ENCODE measurements at places on chromosomes 5 and 9.

DNA sequence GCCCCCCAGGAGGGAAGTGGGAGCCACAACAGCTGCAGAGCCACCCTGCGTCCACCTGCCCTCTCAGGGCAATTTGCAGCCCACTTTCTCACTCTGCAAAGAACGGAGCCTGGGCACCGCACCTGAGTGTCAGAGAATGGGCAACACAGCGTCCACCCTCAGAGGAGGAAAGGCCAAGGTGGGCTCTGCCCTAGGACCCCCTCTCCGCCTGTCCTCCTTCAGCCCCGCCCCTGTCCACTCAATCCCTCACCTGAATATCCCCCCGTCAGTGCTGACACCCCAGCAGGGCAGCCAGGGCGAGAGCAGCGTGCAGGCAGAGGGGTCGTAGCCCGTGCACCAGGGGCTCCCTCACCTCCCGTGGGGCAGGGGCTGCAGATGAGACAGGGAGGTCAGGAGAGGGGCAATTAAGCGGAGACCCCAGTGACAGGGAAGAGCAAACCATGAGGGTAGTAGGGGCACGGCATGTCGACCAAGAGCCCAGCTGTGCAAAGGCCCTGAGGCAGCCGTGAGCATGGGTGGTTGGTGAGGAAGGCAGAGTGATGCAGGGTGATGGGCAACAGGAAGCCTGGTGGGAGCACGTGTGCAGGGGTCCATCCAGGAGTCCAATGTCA lies 140.3 kb downstream of the OLFM1 start:
- DNase-seq: no peak

GRCh38 chr5:125093776-125094175 lies 347.3 kb upstream of the ZNF608 start:
- peak; percentile 44 for DNase-seq

DNA sequence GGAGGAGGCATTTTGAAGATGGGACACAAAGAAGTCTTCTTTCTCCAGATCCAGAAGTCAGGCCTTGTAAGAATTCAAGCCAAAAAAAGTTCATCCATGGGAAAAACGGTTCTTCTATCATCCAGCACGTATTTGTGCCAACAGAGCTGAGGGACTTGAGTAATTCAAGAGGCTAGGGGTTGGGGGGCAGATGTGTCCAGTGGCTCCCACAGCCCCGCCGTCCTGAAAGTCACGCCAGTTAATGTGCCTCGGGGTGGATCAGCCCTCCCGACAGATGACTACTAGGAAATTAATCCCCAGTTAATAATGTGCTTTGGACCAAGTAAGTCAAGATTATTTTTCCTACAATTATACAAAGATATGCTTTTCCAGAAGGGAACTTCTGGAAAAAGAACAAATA lies 23.4 kb downstream of the NREP start:
- DNase-seq: no peak

DNA sequence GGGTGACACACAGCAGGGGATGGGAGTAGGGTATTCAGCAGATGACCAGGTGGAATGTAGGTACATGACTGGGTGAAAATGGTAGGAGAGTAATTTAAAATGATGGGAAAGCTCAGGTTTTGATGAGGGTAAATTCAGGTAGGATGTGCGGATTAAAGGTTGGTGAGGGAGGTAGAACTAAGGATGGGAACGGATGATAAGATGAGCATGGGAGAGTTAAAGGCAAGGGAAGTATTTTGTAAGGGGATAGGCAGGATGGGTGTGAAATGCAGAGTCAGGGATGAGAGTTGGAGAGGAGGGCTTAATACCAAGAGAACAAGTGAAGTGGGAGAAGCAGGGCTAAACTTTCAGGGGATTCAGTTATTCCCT lies 1.5 kb downstream of the TLN1 start:
- DNase-seq: no peak

DNA sequence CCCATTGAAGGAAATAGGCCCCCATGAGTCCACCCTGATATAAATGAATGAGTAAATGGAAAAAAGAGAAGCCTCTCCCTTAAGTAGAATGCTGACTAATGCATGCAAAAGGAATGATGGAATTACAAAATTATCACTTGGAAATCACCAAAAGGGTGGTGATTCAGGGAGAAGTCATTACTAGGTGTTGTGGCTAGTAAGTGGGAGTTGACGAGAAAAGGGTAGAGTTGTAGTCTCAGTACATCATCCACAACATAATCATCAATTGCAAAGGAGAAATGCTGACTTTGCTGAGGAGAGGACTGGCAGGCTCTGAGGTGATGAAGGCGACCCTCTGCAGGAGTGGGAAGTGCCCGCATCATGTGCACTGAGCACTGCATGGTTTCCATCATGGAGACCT lies 201.5 kb upstream of the S1PR3 start:
- no peak for DNase-seq

GRCh38 chr5:37777432-37778130 lies 62.3 kb downstream of the GDNF start:
- DNase-seq: peak; percentile 96

GRCh38 chr5:7208938-7209337 lies 187.0 kb upstream of the ADCY2 start:
- DNase-seq: no peak

GRCh38 chr5:72005671-72006070 lies 101.6 kb upstream of the MAP1B start:
- no peak for DNase-seq

- DNase-seq: no peak
These were observed 989.8 kb downstream of the TLE4 start for GRCh38 chr9:80561526-80561925.

- DNase-seq: no peak
These were observed 2.0 kb upstream of the SPINK9 start for GRCh38 chr5:148333262-148333849.

DNA sequence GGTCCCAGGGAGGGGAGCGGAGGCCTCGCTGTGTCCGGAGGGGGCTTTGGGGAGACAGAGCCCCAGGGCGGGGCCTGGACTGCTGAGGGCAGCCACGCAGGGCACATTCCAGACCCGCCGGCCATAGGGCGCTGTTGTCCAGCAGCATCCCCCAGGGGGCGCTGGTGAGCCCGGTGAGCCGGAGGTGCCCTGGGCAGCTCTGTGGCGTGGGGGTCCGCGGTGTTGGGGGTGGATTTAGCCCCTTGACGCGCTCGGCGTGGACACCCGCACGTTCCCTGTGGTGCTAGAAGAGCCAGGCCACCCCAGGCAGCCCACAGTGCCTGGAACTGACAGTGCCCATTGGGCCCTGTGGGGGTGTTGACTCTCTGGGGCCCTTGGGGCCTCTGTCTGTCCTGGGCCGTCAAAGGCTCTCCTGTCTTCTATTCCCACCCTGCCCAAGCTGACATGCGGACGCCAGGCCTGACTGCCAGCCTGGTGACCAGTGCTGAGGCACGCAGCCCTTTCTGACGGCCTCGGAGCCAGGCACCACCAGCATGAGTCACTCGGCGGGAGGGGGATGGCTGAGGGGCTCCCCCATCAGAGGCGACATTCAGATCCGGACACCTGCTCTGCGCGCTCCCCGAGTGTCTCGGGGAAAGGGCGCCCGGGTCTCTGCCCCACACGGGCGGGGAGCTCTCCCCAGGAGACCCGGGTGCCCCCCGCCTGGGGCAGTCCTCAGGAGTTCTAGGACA lies 23.9 kb downstream of the TPPP start:
- DNase-seq: no peak

DNA sequence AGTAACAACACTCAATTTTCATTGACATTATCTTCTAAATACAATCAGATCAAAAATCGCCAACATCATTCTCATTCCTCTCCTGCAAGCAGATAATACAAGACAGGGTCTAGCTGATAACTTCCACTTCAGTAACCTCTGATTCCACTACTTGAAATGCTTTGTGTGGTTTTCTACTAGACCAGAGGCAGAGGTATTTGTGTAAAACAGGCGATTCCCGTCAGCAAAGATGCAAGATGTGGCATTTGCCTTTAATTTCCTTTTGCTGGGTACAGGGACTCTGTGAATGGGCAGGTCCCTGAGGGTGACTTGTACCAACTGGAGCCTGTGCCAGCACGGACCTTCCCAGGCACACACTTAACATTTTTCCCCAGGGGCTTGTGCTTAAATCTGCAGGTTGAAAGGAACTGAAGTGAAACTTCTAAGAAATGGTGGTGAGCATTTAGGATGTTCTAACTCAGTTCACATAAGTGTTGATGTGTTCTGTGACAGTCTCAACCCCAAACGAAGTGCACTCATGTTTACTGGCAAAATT lies 625.5 kb upstream of the WWC1 start:
- DNase-seq: no peak

DNA sequence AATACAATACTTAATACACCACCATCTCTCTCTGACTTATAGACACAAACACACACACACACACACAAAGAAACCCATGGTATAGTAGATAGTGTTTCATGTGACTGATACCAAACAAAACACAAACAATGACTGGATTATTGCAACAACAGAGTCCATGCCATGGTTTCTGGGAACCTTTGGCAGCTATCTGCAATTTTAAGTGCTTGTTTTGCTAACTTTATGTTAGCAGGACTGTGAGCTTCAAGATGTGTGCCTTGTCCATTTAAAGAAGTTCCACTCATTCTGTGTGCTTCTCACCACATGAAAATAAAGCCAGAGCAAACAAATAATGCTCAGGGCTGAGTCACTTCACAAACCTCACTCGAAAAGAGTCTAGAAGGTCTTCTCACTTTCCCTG lies 15.1 kb upstream of the LURAP1L start:
- DNase-seq: no peak

DNA sequence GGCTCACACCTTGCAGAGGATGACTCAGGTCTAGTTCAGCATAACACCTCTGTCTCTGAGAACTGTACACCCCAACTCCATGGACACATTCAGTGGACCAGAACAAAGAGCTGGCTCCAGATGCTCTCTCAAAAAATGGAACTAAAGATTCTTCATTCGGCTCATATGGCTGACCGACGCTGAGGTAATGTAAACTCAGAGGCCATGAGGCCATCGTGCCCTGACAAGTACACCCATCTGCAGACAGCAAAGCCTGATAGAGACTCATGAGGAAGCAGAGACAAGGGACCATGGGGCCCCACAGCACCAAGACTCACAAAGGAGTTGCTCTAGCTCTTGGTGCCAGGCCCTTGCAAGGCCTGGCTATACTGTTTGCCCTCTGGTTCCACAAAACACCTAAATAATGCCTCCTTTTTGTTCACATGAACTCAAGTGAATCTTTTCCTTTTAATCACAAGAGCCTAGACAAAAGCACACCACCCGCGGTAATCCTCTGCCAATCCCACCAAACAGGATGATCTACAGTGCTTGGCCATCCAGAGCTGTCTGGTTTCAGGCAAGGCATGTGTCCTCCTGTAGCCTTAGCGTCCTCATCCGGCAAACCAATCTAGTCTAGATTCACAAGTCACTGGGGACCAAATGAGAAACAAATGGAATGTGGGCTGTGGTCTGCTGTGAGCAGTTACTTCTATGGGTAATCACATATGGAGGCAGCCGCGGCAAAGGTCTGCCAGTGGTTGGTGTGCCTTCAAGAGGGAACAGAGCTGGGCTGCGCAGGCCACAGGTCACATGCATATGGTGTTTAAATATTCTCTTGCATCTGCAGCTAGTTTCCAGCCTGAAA lies 22.7 kb downstream of the MED27 start:
- DNase-seq: no peak

DNA sequence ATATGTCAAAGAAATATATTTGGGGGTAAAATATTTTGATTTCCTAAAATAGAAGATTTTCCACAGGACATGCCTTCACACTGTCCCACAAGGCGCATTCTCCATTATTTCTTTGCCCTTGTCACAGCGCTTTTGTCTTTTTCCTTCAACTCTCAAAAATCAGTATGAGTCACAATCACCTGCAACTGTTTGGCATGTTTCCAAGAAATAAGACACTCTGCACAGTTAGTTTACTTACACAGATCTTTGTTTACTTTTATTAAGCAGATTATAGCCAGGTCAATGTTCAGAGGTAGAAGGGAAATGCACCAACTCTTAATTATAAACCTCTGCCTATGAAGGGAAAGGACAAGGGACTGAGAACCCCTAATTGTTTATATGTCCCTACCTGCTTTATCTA lies 9.5 kb downstream of the CEMIP2 start:
- DNase-seq: no peak

DNA sequence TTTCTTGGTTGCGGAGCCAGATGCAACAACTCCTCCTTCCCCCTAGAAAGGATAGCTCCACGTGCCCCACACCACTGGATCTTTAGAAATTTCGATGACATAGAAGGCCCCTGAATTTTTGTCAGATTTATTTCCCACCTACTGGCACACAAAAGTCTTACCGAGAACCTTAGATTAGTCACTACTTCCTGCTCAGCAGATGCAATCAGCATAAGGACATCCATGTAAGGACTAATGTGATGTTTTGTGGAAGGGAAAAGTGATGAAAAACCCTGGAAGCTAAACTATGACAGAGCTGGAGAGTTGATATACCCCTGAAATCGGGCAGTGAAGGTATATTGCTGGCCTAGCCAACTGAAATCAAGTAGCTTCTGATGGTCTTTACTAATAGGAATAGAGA lies 125.5 kb upstream of the NFIL3 start:
- no peak for DNase-seq

DNA sequence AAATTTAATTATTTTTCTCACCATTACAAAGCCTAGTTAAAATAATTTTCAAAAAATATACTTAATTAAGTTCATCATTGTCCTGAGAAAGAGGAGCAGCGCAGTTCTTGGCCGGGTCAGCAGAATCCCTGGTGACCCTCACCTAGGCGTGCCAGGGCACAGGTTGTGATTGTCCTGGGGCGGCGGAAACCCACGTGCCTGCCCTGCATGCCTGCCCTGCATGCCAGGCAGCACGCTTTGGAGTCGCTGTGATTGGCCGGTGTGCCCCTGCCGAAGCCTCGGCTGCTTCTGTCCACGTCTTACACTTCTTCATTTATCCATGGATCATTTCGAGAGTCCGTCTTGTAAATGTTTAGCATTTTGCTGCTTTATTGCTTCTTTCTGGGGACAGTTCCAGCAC lies 25.6 kb downstream of the SLC12A2 start:
- no peak for DNase-seq

DNA sequence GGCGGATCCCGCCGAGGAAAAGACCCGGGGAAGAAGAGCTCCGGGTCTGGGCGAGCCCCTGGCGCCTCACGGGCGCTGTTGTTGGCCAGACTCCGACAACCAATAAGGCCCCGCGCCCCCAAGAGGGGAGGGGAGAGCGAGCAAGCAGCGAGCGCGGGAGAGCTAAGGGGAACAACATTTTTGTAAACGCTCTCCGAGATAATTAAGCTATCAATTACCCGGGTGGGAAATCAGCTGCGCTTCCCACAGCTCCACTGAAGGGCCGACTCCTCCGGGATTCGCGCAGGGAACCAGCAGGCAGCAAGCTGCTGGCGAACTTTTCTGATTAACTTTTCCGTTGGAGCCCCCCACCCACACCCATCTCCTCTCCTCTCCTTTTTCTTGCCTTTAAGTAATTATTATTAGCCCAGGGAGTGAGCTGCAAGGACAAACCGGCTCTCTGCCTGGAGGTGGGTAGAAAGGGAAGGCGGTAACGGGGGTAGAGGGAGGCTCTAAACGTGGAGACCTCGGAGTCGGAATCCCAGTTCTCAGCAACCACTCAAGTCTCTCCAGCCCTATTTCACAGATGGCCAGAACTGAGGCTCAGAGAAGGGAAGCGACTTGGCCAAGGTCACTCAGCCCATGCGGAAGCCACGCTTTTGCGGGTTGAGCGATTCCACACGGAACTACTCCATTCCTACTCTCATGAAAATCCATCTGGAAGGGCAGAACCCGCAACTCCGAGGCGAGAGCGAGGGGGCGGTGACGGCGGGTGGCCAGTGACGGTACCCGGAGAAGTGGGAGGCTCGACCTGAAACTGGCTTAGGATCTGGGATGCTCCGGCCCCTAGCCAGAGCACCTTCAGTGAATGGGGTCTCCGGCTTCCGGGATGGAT lies 1.3 kb downstream of the ASTN2 start:
- no peak for DNase-seq

All from BJ (cell line).